T-helper 2 cell treated with Interferon-gamma antibody and Interleukin-4, amounts not matched to agents 5 μg/mL and 100 μg/mL, for 36 hours (primary cell): ENCODE measurements at places on chromosomes 16 and 17.

- no peak for DNase-seq
These were observed 743 bp downstream of the WIPI1 start for GRCh38 chr17:68456339-68457167.

DNA sequence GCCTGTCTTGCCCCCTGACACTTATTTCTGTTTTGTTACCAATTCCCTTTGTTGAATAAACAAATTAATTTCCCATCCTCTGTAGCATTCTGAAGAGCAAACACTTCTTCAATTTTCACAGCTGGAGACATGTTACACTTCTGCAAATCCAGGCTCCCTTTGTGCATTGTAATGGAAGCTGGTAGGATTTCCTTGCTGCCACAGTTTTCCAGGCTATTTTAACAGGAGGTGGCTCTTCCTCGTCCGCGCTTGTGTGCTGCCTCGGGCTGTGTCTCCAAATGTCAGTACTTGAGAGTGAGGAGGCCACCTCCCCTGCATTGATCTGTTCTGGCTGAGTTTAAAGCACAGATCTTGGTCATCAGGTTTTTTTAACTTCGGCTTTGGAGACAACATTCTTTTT lies 40.0 kb downstream of the SOST start:
- no peak for DNase-seq

DNA sequence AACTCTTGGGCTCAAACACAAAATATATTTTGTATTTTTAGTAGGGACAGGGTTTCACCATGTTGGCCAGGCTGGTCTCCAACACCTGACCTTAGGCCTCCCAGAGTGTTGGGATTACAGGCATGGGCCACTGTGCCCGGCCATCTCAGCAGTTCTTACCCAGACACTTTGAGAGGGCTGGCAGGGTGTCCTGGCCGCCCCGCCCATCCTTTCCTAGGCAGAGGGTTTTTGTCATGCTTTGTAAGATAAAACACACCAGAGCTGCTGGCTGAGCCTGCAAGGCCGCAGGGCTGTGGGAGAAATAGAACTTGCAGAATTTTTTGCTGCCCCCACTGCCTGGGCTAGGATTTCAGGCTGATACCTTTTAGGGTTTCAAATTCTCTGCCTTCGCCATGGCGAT lies 8.7 kb downstream of the PPL start:
- DNase-seq = no peak

- DNase-seq = no peak
These were observed 31.4 kb upstream of the CDC42EP4 start for GRCh38 chr17:73343168-73343634.

GRCh38 chr16:57128771-57129389 lies 36.5 kb downstream of the CPNE2 start:
- peak; percentile 16 for DNase-seq

- no peak for DNase-seq
These were observed 2.6 kb downstream of the SOX8 start for GRCh38 chr16:984121-984694.

DNA sequence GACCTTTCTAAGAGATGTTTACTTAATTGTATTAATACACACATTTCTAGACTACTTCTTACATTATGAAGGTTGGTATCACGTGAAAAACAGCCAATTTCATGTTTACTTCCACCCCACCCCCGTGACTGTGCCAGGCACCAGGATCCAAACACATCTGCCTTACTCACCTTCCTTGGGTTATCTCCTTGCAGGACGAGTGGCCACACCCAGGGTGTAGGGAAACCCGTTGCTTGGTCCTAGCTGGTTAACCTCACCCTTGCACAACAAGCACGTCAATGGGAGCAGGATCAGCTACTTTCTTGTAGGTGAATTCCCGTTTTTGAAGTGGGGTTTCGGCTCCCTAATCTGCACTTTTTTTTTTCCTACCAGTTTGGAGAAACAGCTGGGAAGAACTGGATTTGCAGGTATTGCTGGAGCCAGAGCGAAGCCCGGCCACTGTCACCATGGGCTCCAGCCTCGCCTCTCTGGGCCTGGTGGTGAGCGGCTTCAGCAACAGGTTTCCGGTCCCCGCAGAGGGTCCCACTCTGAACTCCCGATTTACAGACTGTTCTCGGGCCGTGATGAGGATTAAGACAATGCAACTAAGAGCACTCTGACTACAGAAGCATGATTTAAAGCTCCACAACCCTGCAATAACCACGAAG lies 2.1 kb upstream of the UBB start:
- DNase-seq = no peak

GRCh38 chr16:74867281-74867849 lies 92.7 kb upstream of the FA2H start:
- no peak for DNase-seq

DNA sequence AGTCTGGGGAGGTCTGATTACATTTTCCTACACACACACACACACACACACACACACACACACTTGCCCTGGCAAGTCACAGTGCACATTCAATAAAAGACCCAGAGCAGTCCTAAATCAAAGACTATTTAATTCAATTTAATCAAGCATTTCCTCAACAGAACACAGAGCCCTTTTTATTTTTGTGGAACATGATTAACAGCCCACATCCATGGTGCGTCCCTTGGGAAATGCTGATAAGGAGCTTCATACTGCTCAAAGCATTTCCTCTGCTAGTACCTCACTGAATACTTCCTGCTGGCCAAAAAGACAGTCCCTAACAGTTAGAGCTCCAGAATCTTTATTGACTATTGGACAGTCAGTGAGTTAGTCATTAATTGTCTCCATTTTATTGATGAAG lies 43.1 kb upstream of the MYH10 start:
- no peak for DNase-seq

DNA sequence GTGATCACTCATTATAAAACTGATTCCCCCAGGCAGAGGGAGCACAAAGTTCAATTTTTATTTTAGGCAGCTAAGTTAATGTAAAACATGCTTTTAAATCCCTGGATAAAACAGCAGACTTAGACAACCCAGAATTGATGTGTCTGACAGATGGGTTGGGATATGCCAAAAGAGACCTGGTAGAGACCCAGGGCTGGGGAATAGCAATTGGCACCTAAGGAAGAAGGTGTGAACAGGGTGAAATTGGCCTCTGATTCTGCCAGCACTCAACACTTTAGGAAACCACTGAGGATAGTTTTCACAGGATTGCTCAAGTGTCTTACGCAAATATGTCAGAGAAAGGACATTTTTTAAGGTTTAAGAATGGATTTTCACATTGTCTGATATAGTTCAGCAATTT lies 938.2 kb upstream of the CDH8 start:
- no peak for DNase-seq

DNA sequence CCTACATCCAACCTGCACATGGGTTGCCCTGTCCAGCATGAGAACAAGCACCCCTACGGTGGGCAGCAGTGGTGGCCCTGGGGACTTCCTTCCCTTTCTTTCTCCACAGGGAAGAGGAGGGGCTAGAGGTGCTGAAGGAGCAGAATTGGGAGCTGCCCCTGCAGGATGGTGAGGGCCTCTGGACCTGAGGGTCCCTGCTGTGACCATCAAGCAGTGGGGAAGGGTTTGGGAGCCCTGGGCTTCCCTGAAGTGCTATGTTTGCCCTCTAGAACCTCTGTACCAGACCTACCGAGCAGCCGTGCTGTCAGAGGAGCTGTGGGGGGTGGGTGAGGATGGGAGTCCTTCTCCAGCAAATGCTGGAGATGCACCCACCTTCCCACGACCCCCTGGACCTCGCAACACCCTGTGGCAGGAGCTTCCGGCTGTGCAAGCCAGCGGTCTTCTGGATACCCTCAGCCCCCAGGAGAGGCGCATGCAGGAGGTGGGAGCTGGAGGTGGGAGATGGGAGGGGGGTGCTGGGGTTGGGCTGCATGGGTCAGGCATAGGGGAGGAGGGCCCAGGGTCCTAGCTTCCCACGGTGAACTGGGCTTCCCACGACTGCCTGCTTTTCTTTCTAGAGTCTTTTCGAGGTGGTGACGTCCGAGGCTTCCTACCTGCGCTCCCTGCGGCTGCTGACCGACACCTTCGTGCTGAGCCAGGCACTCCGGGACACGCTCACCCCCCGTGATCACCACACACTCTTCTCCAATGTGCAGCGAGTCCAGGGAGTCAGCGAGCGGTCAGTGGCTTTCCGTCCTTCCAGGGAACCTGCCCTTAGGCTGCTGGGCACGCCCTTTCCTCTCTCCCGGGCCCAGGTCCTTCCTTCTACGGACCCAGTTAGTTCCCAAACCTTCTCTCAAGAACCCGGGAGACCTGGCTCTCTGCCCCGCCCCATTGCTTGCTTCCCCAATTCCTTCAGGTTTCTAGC lies 5.0 kb downstream of the ARHGEF15 start:
- no peak for DNase-seq

DNA sequence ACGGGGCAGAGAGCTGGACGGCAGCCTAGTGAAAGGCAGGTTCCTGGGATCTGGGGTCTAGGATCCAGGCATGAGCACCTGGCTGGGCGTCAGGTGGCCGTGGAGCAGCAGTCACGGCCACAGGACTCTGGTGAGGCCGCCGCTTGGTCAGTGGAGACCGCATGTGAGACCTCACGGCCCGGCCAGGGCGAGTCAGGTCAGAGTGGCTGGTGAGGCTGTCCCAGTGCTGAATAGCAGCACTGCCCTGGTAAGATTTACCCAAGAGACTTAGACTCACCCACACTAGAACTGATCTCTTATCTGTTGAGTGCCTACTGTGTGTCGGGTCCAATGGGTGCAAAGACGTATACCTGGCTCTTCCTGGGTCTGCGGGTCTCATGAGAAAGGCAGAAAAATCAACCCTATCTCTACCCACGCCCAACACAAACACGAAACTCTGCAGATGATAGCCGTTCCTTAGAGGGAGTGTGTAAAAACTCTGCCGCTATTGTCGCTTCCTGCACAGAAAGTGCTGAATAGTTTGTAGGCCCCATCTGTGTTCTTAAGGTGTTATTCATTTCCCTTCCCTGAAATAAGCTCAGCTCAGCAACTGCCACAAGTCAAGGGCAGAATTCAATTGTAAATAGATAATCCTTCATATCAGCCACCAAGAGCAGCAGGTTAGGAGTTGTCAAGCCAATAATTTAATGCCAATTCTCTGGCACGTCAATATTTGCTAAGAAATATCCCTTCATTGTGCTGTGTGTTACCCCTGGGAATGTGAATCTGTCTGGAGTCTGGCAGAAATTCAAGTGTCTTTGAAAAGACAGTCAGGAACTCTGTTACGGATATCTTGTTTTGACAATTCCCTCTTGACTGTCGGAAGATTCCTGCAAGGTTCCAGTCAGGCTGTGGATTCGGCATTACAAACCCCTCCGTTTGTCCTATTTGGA lies 240.0 kb downstream of the NTN1 start:
- no peak for DNase-seq

DNA sequence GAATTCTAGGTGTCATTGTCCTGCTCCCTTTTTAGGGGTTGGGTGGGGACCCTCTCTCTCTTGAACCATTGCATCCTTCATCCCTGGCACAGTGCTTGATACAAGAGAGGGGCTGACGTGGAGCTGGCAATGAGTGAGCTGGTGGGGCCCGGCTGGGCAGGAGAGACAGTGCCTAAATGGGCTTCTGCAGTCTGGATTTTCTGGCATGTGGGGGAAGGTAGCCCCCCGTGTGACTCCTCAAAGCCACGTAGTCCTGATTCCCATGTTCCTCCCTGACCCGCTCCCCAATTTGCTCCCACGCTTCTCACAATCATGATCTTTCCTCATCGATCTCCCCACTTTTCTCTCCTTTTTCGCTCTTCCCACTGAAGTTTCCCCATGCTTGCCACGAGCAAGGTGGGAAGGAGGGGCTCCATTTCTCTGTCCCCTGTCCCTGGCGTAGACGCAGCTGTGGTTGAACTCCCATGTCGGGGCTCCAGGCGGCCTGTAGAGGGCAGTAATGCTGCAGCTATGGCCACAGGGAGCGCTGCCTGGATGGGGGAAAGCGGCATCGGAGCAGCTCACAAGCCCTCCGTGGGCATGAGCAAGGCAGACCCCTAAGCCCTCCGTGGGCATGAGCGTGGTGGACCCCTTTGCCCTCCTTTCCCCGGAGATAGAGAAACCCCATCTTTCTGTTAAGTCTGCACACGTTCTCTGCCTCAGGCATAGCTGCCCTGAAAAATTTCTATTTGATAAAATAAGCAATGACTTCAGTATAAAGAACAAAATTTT lies 47.5 kb downstream of the HAPSTR1 start:
- DNase-seq = peak; percentile 50
